Ovary (tissue), 10 donors: ENCODE measurements at places on chromosomes 4 and X.

DNA sequence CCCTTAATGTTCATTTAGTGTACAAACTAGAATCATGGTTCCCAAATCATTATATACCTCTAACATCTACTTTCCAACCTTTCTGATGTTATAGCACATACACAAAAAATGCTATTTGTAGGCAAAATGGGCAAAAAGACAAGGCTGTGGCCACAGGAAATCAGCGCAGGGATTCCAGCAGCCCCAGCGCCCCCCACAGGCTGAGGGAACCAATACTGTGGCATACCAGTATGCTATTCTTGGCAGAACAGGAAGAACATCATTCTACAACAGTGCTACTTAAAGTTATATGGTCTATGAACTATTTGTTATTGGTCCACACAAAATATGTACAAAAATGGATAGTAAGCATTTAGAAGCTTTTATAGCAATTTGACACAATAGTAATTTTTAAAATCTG, 25.3 kb downstream of the STEEP1 start:
- no peak overlapping the region for H3K4me3 ChIP-seq
- no peaks in the 10 kb centered on the region for H3K4me1 ChIP-seq
- H3K27ac ChIP-seq: no peak overlapping the region
- no peak for DNase-seq
- no peaks in the 10 kb centered on the region for H3K27me3 ChIP-seq

GRCh38 chr4:23706972-23707651, 182.7 kb downstream of the PPARGC1A start:
- H3K4me3 ChIP-seq: no peak overlapping the region
- DNase-seq: no peak
- no peak overlapping the region for H3K27ac ChIP-seq
- no peaks in the 10 kb centered on the region for H3K36me3 ChIP-seq
- peaks cover 1% of the 10 kb centered on the region for H3K4me1 ChIP-seq

- H3K36me3 ChIP-seq: no peaks in the 10 kb centered on the region
- no peak for DNase-seq
- H3K27ac ChIP-seq: no peak overlapping the region
- no peak overlapping the region for H3K4me3 ChIP-seq
These were observed 298.5 kb downstream of the KCTD8 start for GRCh38 chr4:44150091-44150576.

DNA sequence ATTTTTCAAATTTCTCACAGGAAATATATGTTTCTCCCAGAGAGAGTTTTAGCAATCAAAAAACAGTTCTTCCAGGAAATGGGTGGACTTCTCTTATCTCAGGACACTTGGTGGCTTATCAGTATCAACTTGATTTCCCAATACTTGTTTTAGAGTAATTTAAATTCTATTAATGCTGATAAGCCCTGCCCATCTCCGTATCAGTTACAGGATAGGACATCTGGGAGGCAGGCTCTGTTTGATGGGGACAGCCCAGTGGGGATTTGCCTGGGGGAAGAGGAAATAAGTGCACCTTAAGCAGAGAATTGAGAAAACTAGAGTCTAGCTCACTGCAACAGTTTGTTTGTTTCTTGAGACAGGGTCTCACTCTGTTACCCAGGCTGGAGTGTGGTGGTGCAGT, 43.2 kb upstream of the PDGFRA start:
- no peak for DNase-seq
- no peaks in the 10 kb centered on the region for H3K27me3 ChIP-seq
- H3K4me1 ChIP-seq: peaks cover 4% of the 10 kb centered on the region
- no peak overlapping the region for H3K4me3 ChIP-seq
- H3K27ac ChIP-seq: no peak overlapping the region
- no peaks in the 10 kb centered on the region for H3K36me3 ChIP-seq

DNA sequence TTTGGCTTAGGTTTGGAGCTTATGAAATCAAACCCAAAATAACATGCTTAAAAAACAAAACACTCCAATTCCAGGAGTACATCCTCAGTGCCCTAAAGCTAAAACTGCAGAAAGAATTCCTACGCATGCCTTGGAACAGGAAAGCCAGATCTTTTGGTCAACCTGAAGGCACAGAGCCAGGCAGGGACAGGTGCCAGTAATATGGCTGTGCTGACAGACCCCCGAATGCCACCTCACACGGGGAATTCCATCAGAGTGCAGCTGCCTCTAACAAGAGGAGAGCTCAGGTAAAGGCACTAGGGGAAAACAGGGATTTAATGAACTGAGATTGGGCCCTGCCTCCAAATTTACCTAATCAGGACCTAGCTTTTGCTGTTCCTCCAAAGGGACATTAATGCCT, 77.1 kb downstream of the SHISA3 start:
- H3K4me3 ChIP-seq: no peak overlapping the region
- no peaks in the 10 kb centered on the region for H3K4me1 ChIP-seq
- no peak for DNase-seq
- no peaks in the 10 kb centered on the region for H3K27me3 ChIP-seq
- no peaks in the 10 kb centered on the region for H3K36me3 ChIP-seq
- H3K27ac ChIP-seq: no peak overlapping the region
